ENCODE measurements at places on chromosomes 2 and 18.

- DNase-seq = no peak
Measured at GRCh38 chr2:45102579-45103117, 93.4 kb upstream of the SIX2 start.

- no peak for DNase-seq
Measured at GRCh38 chr18:49086926-49087325, 136.2 kb upstream of the SMAD7 start.

- DNase-seq = no peak
Measured at GRCh38 chr18:71784777-71785176, 759.4 kb downstream of the CBLN2 start.

DNA sequence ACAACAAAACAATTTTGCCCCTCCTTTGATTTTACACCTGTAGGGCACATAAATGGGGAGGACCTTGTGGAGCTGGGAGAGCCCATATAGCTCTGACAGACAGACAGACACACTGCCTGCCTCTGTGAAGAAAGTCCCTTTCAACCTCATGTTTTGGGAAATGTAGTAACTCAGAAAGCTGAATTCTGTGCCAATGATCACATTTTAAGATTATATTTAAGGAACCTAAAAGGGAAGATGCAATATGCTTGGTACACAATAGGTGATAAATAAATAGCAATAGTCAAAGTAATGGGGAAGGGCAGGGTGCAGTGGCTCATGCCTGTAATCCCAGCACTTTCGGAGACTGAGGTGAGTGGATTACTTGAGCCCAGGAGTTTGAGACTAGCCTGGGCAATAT is 446.4 kb upstream of the ID2 start:
- no peak for DNase-seq

DNA sequence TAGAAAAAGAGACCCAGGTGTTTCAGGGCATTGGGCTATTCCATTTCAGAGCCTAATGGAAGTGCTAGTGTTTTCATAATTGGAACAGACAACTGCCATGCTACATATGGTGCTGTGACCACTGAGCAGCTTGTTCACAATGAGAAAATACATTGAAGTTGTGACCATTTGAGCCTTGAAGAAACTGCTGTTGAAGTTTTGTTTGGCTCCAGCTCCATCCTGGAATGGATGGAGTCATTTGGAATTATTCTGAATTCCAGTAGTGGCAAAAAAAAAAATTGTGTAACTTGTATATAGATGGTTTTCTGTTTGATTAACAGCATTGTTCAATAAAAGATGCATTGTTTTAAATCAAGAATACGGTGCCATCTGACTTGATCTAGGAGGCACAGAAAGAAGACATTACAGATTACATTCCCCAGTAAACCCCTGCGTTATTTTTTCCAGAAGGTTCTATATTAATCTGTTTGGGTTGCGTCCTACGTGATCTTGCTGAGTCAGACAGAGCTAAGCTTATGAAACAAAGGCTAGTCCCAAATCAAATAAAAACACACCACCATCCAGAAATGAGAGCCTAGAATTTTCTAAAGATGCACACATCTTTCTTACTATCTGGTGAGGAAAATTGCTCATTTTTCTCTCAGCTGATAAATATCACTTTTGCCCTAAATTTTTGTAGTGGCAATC is 19.2 kb downstream of the FMNL2 start:
- no peak for DNase-seq

- DNase-seq = no peak
Measured at GRCh38 chr2:75071766-75072165, 113.3 kb downstream of the POLE4 start.

DNA sequence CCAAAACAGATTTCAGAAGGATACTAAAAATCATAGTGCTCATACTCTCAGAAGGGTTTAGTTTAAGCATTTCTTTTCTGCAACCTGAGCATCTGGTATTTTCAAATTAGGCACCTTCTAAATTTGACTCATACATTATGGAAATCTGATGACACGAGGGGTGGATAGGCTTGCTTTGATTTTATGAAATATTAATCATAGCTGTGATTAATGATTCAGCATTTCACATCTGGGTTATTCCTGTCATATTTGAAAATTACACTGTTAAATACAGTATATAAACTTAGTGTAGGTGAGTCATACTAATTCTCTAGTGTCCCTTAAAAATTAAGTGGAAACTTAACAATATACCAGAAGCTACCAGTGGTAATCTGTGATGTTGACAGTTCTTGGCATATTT is 47.7 kb downstream of the MRPS9 start:
- DNase-seq = no peak

- DNase-seq = no peak
Measured at GRCh38 chr2:118122594-118123281, 34.5 kb downstream of the INSIG2 start.

Data from H54 (cell line).